ENCODE measurements at places on chromosomes 3 and 15.

GRCh38 chr3:27639271-27639670, 82.9 kb downstream of the EOMES start:
- DNase-seq, result peak; percentile 65

DNA sequence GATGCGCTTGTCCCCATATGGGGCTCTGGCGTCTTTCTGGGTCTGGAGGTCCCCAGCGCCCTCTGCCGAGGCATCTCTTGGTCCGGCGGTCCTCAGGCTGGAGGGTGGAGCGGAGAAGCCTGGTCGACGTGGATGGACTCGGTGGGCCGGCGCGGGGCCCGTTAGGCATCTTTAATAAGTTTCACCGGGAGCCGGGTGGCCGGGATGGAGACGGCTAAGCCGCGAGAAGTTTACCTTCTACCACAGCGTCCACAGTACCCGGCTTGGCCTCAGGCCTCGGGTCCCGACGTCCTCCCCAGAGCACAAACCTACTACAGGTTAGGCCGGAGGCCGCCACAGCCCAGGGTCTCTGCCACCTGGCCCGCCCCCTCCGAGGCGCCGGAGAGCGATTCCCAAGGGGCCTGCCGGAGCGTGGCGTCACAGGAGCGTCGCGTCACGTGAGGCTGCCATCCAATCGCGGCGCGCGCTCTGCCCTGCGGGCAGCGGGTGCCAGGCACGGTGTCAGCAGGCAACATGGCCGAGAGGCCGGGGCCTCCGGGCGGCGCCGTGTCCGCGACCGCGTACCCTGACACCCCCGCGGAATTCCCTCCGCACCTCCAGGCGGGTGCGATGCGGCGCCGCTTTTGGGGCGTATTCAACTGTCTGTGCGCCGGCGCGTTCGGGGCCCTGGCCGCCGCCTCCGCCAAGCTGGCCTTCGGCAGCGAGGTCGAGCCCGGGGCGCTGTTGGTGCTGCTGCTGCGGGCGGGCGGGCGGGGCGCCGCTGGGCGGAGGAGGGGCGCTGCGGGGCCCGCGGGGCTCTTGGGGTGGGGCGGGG, at the start of gene TMEM42:
Gene TMEM42, plus strand, starts transcription at position 501 of the 814 bp plus-strand sequence. Its CDS starts 13 bp downstream, at position 514.
- DNase-seq, result peak; percentile 92

- DNase-seq, result no peak
Observed at GRCh38 chr15:77857419-77857818, 220.1 kb downstream of the TBC1D2B start.

DNA sequence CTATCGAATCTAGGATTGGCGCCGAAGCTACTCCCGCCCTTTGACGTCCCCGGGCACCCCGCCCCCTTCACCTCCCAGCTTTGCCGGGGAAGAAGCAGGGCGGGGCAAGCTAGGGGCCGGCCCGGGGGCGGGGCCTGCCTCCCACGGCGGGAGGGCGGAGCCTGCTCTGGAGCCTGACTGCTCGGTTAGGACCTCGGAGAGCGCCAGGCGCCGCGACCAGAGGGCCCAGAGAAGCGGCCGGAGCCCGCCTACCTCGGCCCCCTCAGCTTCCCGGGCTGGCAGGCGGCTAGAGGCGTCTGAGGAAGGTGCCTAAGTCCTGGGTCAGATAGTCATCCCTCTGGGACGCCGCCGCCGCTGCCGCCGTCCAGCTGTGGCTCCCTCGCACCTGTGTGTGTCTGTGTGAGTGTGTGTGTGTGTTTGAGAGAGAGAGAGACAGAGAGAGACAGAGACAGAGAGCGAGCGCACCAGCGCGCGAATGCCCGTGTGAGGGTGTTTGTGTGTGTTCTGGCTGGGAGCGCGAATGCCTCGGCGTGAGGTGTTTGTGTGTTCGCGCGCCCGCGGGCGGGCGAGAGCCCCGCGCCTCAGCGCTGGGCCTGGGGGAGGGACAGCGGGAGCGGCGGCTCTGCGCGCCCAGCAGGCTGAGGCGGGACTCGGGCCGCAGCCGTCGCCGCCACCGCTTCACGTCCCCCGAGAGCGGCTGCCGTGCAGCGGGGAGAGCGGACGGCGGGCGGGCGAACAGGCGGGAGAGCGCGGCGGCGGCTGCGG, at the start of gene STXBP5L:
Gene STXBP5L, plus strand, starts transcription at position 176 of the 765 bp plus-strand sequence. CDS start 1,374 bp downstream, outside the sequence.
- peak; percentile 69 for DNase-seq

GRCh38 chr15:92074101-92074500, 220.6 kb downstream of the SLCO3A1 start:
- DNase-seq, result no peak

DNA sequence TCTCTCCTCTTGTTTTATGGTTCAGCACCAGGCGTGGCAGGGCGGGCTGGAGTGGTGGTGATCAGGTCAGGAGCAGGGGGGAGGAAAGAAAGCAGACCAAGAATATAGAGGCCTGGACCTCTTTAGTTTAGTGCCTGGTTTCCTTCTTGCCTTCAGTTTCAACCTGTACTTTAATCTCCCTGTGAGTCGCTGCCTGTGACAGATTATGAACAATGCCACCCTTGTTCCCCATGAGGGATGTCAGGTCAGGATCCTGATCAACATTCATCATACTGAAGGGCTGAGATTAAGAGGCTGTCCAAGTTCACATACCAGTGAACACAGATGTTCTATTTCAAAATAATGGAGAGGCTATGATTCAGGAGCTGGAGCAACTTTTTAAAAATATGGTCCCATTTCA, 11.4 kb downstream of the ENTPD3 start:
- no peak for DNase-seq

DNA sequence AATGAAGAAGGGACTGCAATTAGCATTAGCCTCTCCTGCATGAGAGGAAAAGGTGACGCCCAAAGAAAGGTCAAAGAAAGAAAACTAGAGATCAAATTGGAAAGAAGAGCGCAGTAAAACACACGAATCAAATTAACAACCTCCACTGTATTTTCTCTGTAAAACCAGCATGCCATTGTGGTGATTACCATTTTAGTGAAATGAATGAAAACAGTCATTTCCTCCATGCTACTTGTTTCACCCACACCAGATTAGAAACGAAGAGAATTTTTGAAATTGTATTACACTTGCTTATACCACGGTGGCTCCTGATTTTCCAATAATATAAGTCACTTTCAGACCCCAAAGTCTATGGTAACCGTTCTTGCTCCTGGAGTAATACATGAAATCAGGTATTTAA, 71.6 kb downstream of the SUMF1 start:
- DNase-seq, result peak; percentile 50

DNA sequence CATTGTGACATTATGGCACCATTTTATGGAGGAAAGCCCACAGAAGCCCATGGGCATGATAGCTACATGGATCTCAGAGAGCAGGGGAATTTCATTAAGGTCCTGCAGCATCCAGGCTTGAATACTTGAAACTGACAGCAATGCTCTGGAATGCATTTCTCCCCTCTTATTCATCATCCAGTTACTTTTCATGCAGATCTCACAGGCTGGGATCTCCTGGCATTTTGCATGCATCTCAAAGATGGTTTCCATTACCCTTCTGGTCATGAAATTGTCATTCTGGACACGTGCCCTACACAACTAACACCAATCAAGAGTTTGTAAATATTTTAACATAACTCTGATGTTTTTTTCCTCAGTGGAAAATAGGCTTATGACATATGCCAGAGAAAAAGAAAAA, 32.4 kb downstream of the VGLL3 start:
- DNase-seq, result no peak

- peak; percentile 53 for DNase-seq
Observed at GRCh38 chr3:71006810-71007785, 576.4 kb downstream of the FOXP1 start.

GRCh38 chr15:92069308-92070250, 216.1 kb downstream of the SLCO3A1 start:
- DNase-seq, result peak; percentile 48

- no peak for DNase-seq
Observed at GRCh38 chr15:85805420-85805819, 10.7 kb upstream of the KLHL25 start.

DNA sequence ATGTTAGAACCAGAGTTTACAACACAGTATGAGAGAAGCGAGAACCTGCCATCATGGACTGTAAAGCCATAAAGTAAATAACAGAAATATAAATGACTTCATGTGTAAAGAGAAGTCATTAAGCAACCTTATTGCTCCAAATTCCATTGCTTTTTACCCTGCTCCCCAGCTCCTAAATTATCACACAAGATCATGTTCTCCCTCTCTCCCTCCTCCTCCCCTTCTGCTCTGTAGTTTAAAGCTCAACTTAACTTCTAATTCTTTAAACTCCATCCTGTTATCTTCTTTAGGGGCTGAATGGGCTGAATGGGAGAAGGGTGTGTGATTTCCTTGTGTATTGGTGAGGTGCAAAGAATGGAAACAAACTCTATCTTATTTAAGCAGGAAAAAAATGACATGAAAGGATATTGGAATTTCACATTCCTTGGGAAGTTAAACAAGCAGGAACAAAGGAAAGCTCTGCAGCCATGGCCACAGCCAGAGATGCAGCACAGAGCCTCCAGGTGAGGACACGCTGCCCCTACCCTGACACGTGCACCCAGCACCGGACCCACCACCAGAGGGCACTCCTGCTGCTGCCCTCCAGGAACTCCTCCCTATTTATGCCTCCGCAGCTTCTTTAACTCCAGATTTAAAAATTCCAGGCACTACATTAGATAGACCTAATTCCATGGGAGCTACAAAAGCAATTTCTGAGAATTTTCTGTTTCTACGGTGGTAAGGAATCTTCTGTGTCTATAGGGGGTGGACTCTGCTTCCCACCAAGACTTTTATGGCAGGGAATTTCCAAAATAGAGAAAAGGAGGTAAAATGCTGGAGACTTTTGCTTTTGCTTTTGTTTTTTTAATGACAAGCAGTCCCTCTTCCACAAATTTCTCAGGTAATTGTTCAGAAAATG, 76.9 kb upstream of the ABI3BP start:
- peak; percentile 48 for DNase-seq

DNA sequence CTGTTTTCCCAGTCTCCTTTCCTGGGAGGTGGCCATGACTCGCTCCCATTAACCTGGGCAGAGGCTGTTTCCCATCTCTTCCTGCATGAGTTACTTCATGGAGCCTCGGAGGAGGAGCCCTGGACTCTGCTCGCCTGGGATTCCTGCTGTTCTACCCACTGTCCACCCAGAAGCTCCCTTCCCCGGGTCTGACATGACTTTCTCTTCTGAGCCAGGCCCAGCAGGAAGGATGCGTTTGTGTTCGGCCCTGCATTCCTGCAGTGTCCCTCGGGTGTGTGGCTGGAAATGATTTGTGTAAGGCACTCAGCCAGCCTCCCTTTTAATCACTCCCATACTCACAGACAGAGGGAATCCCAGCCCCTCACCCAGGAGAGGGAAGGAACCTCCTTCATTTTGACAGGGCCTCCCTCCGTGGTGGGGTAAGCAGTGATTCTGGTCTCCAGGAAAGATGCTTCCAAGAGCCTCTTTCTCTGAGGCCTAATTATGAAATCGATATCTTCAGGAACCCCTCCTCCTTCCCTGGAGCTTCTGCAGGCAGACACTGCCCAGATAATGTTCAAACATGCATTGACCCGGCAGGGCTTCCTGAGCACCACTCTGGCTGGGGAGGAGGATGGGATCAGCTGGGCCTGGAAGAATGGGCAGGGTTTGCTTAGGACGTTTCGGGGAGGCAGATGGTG, 41.6 kb upstream of the DLG1 start:
- no peak for DNase-seq

DNA sequence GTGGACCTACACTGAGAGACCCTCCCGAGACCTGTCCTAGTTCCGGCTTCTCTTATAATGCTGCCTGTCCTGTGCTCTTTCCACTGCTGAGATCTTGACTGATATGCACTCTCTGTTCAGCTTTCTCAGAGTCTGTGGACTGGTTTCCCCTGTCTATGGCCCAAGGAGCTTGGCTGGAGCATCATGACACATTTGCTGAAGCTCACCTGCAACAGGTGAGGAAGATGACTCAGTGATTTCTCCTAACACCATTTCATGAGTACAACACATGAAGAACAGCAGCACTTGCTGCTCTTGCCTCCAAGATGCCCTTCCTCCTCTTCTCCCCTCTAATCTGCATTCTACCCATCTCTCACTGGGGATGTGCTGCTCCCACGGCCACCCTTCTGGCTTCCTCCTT, 92.1 kb downstream of the DUT start:
- DNase-seq, result no peak

- no peak for DNase-seq
Observed at GRCh38 chr3:57279685-57280084, 12.8 kb downstream of the ASB14 start.

All from activated CD4-positive, alpha-beta T cell treated with anti-CD3 and anti-CD28 coated beads, Interleukin-2, Interleukin-4, amounts not matched to agents 100 ng/mL and 50 ng/mL, durations not matched to agents 16 hours and 8 hours (primary cell).